ENCODE measurements at places on chromosomes 7 and 10.

DNA sequence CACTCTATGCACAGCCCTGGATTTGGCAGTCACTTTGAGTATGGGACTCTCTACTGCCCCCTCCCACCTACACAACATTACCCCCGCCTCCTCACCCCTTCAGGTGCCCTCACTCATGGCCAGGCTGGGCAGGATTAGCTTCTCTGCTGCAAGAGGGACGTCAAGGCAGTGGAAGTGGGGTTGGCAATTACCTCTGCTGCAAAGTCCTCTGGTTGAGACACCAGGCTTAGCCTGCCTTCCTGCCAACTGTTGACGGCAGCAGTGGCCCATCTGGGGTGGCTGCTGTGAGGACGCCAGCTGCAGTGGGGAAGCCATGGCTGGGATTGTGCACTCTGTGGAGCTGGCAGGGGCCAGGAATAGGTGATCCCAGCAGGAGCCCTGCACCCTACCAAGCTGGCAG, 26.7 kb downstream of the SVIL start:
- DNase-seq = no peak

- no peak for DNase-seq
Measured at GRCh38 chr10:46040004-46040403, 6.1 kb downstream of the MSMB start.

DNA sequence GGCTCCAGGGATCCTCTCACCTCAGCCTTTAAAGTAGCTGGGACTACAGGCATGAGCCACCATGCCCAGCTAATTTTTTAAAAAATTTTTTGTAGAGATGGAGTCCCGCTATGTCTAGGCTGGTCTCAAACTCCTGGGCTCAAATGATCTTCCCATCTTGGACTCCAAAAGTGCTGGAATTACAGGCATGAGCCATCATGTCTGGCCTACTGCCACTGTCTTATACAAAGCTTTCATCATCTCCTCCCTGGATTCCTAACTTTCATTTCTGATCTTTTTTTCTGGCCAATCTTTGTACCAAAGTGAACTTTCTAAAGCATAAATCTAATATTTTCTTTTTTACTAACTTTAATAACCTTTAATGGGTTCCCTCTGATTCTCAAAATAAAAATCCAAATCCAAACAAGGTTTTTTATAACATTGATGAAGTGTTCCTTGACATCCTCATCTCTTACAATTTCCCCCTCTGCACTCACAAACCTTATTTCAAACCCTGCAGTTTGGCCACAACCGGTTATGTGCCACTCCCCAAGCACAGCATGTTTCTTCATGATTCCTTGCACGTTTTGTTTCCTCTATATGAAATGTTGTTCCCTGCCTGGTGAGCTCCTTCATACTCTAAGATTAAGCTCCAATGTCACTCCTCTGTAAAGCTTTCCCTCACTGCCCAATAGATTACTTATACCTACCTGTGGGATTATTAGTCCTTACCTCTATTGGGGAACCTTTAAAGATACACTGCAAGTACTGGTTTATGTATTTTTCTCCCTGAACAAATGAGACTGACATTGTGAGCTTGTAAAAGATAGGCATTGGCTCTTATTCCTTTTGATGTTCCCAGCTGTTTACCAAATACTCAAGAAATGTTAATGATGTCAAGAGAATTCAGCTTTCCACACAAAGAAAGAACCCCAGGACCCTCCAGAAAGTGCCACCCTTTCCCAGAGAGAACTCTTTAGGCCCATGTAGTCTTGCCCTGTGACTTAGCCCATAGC, 101.7 kb downstream of the HOXA1 start:
- no peak for DNase-seq

DNA sequence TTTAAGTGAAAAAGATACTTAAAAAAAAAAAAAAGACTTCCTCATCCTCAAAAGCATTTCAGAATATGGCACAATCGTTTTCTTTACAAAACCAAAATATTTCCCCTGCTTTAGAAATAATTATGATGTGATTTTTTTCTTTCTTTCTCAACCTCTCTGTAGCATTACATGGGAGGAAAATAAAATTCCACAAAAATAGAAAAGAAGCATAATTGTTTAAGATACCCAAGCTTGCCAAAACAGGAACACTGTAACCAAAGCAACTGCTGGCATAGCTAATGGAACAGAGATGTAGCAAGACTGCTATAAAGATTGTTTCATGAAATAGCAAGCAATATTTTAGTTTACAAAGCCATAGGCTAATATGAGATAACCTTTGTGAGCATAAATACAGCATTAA, 75.6 kb upstream of the GPR22 start:
- no peak for DNase-seq

GRCh38 chr7:47815867-47816266, 132.4 kb downstream of the PKD1L1 start:
- DNase-seq = no peak

- no peak for DNase-seq
Measured at GRCh38 chr7:143362131-143363015, at the start of gene FAM131B. FAM131B (minus strand) TSS chr7:143362713; CDS start chr7:143362603, 110 bp downstream.

DNA sequence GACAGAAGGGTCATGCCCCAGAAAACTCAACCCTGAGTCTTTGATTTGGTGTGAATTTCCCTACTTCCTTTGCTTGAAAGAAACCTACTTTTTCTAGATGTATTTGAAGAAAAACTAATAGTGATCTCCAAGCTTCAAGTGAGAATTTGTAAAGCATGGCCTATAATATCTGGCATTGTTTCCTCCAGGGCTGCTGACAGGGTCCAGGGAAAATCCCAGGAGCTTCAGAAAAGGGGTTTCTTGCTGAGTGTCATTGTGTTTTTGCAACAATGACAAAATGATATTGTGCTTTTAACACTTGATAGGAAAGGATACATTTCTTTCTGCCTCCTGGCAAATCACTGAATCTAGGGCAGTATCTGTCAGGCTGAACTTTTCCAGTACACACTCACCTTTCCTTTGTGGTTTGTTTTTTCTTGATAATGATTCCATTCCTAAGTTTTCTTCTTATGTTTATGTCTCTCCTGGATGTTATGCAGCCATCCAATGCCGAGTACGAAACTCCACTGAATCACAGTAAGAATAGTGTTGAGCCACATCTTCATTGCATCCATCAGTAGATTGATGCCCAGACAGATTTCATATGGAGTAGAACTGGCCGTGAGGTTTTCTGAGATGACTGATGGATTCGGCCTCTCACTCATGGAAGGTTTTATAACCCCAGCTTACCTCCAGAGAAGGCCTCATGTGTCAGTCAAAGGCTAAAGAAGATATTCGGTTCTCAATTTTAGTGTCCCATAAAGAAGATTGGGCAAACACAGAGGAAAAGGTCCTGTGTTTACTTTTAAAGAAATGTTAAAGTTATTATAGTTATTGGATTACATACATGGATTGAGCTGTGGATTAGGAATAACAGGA, 76.9 kb upstream of the STEAP1B start:
- DNase-seq = no peak

DNA sequence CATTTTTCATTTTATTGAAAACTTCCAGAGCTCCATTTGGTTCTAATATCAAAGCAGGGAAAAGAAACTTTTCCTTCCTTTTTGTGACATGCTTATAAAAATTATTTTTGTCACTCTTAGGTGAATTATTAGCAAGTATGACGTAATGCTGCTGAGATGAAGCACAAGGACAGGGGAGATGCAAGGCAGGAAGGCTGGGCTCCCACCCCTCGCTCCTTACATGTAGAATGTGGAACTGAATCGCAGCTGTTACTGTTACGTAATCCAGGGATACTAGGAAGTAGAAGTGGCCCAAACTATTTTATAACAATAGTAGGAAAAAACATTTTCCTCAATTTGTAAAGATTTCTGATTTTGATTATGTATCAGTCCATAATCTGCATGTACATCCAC, 17.1 kb upstream of the GTPBP4 start:
- DNase-seq = no peak

DNA sequence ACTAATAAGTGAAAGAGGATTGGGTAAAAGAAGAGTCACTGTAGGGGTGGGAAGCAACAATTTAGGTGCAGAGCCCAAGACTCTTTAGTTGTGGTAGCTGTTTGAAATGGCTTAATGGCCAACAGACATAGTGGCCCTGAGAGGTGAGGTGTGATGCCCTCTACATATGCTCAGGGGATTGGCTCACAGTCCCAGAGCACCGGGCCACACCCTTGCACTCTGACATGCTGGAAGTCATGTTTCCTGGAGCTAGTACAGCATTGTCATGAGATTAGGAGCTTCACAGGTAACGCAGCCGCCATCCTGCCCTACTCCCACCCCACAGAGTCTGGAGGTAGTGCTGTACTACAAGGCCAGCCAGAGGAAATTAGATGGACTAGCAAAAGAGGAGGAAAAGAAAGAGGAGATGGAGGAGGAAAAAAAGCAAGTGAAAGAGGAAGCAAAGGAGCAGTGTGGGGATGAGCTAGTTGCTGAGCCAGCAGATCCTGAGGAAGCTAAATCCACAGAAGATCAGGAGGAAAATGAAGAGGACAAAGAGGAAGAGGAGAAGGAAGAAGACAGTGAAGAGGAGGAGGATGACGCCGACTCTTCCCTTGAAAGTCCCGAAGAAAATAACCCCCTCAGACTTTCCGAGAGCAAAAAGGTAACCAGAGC, 14.8 kb upstream of the FLNC start:
- no peak for DNase-seq

GRCh38 chr10:23340354-23340753, 4.2 kb downstream of the C10orf67 start:
- no peak for DNase-seq

GRCh38 chr10:55233090-55233489, 432.1 kb upstream of the PCDH15 start:
- DNase-seq = no peak

- no peak for DNase-seq
Measured at GRCh38 chr10:90905925-90906324, 15.0 kb downstream of the ANKRD1 start.

DNA sequence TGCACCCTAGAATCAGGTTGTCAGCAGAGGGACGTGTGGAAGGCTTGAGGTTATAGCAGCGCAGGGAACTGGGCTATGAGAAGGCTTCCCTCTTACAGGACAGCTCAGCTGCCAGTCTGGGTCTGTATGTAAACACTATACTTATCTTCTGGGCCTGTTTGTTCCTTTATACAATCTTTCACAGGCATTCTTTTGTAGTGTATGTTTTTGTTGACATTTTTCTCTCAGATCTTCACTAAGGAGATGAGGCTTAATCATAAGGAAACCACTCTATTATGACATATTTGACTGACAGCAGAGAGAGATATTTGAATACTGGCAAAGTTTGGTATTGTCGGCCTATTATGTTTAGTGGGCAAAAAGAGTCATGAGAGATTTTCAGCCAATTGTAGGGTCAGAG, 929 bp downstream of the GBF1 start:
- DNase-seq = no peak

DNA sequence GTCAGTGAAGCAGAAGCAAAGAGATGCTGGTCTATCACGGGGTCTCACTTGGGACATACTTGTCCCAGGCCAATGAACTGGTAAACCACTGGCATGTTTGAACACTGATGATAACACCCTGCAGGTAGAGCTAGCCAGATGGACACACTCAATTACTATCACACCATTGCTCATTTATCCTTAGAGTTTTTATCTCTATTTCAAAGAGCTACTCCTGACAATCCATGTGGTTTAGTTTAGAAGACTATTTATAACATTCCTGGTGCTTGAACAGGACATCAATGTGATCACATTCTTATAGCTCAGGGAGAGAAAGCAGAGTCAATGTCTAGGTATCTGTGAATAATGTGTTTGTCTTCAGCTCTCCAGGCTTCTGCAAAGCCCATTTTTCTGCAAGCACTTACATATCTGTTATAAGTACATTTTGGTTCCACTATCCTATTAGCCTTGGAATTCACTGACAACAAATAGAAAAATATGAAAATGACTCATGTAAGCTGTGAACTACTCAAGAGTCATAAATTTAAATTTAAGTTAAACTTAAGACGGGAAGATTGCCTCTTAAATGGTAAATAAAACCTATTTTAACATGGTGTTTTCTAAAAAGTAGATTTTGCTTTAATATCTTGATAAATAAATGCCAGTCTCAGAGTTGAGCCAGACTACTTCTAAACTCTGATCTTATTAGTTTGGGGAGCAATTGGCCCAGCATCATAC, 106.7 kb upstream of the MBL2 start:
- DNase-seq = no peak

DNA sequence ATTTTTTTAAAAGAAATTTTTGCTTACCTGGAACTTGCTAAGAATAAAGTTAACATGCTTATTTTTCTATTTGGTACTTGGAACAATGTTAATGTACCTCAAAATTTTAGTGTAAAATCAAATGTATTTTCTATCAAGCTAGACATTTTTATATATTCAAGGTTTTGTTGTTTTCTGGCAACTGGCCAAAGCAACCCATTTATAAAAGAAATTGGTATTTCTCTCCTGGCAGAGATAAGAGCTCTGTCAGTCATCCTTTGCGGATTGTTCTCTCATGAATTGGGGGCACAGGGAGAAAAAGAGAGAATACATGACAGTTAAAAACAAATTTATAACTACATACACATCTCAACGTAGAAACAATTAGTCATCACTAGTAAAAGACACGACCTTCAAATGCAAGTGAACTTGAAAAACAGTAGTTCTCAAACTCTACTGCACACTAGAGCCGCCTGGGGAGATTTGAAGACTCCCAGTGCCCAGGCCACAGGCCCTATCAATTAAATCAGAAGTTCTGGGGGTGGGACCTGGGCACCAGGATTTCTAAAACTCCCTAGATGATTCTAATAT, 152.4 kb upstream of the LAMB4 start:
- DNase-seq = no peak

- DNase-seq = no peak
Measured at GRCh38 chr7:135362871-135363270, 129.2 kb downstream of the STRA8 start.

GRCh38 chr10:29588629-29589421, 45.9 kb downstream of the SVIL start:
- DNase-seq = no peak

GRCh38 chr10:59181668-59182067, 5.2 kb downstream of the PHYHIPL start:
- no peak for DNase-seq

GRCh38 chr10:97353945-97354344, 19.4 kb upstream of the FRAT2 start:
- no peak for DNase-seq

DNA sequence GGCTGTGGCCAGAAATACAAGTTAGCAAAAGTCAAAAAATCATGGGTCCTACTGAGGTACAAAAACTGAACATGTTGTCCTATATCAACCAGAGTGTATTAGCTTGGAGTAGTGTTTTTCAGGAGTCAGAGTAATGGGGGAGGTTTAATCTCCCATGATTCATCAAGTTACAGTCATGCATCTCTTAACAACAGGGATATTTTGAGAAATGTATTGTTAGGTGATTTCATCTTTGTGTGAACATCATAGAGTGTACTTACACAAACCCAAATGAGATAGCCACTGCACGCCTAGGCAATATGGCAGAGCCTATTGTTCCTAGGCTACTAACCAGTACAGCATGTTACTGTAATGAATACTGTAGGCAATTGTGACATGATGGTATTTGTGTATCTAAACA, 14.9 kb upstream of the TES start:
- DNase-seq = no peak

All from stimulated activated CD8-positive, alpha-beta memory T cell treated with anti-CD3 and anti-CD28 coated beads, Interleukin-15, amount 100 ng/mL, for 4 hours (primary cell).